ENCODE measurements at places on chromosomes 16 and 17.

GRCh38 chr17:14199601-14200000, 37.1 kb downstream of the CDRT15 start:
- DNase-seq: no peak

DNA sequence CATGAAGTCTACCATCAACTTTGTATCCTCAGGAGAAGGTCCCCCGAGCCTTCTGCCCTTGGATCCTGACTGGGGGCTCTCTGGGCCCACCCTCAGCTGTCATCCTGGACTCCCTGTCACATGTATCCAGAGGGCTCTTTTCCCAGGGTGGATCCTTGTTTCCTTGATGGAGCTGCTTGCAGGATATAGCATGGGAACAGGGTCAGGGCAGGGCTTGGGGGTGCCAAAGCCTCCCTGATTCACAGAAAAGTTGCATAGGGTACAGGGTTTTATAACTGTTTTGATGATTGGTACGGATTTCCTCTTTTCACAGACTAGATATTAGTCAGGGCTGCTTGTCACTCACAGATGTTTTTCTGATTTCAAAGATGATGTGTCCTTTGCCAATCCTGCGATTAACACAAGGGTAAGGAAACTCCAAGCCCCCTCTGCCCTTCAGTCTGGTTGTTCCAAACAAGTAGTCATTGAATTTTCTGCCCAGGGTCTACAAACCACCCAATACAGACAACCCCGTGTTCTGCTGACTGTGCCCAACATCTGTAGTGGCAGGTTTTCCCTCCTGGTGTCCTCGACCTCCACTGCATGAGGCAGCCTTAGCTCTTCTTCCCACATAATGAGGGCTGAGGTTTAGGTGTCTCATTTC, 20.6 kb upstream of the SLC35G3 start:
- no peak for DNase-seq

GRCh38 chr16:83095941-83096692, 469.3 kb downstream of the CDH13 start:
- DNase-seq: no peak

GRCh38 chr17:35376245-35376644, 2.8 kb upstream of the SLFN11 start:
- no peak for DNase-seq

- no peak for DNase-seq
These were observed 901 bp downstream of the CDYL2 start for GRCh38 chr16:80803339-80804055.

DNA sequence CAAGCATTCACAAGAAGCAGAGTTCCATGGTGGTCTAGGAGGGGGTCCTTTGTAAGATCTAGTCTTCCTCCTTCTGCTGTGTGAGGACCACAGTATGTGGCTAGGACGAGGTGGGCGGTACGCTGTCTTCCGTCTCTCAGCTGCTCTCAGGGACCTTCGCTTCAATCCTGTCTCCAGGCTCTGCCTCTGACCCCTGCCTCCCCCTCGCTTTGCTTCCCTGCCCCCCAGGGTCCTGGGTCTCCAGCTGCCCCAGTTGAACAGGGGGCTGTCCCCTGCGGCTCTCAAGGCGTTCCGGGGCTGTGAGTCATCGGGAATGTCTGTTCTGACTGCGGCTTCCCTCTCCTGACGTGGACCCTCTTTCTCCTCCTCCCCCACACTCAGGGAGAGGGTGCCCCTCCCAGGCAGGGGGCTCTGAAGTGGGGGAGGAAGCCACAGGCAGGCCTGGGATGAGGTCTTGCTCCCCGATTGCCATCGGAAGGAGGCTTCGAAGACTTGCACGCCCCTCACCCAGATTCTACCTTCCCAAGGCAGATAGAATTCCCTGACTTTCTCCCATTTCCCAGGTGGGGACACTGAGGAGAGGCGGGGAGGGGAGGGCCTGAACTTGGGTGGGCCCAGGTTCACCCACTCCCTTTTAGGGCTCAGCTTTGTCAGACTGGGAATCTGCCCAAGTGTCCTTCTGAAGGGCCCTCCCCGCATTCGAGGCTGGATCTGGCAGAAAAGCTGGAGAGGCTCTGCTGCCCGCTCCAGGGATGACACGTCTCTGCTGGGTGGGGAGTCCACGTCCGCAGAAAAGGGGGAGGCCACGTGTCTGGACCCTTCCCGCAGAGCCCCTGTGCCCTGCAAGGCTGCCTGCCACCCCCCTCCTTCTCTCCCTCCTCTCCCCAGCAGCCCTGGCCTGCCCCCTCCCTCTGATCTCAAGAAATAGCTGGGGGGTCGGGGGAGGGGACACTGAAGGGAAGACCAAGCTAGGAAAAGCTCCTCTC, 9.1 kb upstream of the COL1A1 start:
- no peak for DNase-seq

- DNase-seq: no peak
These were observed 334.8 kb upstream of the HSBP1 start for GRCh38 chr16:83472776-83473501.

- no peak for DNase-seq
These were observed 17.1 kb downstream of the UNC45B start for GRCh38 chr17:35164716-35165115.

DNA sequence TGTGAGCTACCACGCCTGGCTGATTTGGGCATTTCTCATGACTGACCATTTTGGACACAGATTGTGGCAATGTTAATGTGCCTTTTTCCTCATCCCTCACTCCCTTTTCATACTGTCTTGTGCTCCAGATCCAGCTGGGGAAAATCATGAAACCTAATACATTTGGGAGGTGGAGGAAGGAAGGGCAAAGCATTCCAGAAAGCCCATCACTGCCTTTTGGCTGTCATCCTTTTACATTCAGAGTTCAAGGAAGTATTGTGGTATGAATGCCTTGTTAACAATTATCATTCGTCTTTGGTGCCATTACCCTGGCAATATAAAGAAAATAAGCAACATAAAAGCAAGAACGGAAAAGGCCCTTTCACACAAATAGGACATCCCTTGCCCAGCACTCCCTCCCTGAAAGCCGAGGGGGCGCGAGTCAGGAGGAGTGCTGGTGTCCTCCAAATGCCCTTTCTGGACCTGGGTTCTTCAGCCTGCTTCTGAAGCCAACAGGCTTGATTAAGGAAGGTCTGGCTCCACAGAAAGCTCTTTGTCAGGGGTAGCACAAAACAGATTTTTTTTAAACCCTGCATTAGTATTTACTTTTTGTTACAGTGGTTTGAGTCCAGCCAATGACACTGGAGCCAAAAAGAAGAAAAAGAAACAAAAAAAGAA, 20.1 kb downstream of the NMT1 start:
- no peak for DNase-seq

DNA sequence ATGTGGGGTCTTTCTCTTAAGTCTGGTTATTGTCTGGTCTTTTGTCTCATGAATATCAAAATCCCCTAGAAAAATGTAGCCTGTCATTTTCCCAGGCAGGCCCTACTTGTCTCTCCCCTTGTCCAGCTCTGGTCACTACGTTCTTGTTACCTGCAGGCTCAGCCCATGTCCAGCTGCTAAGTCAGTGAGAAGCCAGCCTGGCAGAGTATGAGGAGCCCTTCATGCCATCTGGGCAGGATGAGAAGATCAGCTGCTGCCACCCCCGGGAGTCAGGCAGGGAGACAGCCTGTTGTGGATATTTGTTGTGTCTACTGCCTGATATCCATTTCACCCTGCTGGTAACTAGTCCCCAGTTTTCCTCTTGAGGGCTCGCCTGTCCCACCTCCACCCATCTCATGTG, 88.9 kb downstream of the ASIC2 start:
- no peak for DNase-seq

GRCh38 chr17:42177684-42178083, 3.3 kb downstream of the KCNH4 start:
- no peak for DNase-seq

- DNase-seq: no peak
These were observed 6.5 kb upstream of the ZNF469 start for GRCh38 chr16:88375996-88376834.

DNA sequence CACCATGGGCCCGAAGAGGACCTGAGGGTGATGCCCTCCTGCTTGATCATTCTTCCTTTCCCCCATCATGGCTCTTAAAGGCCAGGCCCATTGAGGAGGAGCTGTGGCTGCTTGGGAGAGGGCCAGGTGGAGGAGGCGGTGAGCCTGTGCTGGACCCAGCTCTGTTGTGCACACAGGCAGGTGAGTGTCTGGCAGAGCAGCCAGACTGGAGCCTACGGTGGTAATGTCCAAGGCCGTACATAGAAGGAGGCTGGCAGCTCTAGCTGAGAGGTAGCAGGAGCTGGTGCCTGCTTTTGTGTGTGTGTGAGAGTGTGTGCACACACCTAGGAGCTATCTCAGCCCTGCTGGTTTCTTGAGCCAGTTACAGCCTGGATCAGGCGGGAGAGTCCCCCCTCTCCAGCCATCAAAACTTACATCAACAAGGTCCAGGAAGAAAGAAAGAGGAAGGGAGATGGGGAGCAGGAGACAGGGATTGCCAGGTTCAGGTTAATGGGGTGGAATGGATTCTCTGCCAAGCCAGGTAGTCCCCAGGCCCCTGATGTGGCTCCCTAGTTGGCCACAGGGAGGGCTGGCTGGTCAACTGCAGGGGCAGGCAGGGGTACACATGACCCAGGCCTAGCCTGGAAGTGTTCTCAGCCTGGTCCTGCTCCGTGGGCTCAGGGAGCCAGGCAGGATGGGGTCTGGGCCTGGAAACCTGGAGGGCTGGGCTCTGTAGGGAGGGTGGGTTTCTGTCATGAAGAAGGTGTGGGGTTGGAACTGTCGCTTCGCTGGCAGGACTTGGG, 107.1 kb downstream of the RAP1GAP2 start:
- no peak for DNase-seq

GRCh38 chr16:85746460-85747215, 4.3 kb downstream of the C16orf74 start:
- no peak for DNase-seq

- no peak for DNase-seq
These were observed 60.2 kb downstream of the WSB1 start for GRCh38 chr17:27354051-27354490.

DNA sequence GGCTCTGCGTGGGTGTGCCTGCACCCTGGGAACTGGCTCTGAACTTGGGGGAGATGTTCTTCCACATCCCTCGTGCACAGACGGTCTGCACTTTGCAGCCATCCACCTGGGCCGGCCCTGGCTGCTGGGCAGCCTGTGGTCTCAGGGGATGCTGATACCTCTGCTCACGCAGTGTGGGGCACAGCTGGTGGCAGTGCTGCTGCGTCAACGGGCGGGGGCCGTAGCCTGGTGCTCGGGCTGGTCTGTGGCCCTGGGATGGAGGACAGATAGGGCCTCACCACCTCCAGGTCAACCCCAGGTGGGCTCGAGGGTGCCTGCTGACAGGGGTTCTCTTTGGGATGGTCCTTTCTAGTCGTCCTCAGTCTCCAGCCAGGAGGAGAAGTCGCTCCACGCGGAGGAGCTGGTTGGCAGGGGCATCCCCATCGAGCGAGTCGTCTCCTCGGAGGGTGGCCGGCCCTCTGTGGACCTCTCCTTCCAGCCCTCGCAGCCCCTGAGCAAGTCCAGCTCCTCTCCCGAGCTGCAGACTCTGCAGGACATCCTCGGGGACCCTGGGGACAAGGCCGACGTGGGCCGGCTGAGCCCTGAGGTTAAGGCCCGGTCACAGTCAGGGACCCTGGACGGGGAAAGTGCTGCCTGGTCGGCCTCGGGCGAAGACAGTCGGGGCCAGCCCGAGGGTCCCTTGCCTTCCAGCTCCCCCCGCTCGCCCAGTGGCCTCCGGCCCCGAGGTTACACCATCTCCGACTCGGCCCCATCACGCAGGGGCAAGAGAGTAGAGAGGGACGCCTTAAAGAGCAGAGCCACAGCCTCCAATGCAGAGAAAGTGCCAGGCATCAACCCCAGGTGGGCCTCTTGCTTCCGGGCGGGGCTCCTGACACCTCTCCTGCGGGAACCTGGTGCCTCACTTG, 36.3 kb downstream of the TSC2 start:
- no peak for DNase-seq
